Gastrocnemius medialis (tissue), 4 donors: ENCODE measurements at places on chromosomes 4 and X.

DNA sequence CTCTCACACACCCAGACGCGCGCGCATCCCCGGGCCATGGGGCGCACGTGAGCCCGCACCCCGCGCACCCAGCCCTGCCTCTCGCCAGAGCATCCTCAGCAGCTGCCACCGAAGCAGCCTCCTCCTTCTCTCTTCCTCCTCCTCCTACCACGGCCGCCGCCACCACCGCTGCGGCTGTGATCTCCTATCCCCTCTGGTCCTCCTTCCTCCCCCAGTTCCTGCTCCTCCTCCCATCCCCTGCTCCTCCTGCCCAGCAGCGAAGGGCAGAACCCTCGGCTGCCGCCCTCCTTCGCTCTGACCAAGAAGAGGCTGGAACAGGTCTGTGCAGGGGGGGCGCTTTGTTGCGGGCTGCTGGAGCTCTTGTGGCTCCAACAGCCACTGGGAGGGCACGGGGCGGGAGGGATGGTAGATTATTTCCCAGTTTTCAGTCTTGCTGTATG is 148.7 kb upstream of the CHRDL1 start:
- H3K4me1 ChIP-seq = no peaks in the 10 kb centered on the region
- H3K27ac ChIP-seq = no peak overlapping the region

- H3K27me3 ChIP-seq = no peaks in the 10 kb centered on the region
- H3K4me3 ChIP-seq = no peak overlapping the region
- no peaks in the 10 kb centered on the region for H3K4me1 ChIP-seq
- DNase-seq = no peak
- H3K27ac ChIP-seq = no peak overlapping the region
- no peaks in the 10 kb centered on the region for H3K36me3 ChIP-seq
Measured at GRCh38 chr4:151930372-151930771, 169.6 kb upstream of the GATB start.

- H3K36me3 ChIP-seq = no peaks in the 10 kb centered on the region
- no peaks in the 10 kb centered on the region for H3K4me1 ChIP-seq
- H3K27ac ChIP-seq = no peak overlapping the region
- DNase-seq = no peak
Measured at GRCh38 chr4:122775987-122776836, 43.7 kb downstream of the BBS12 start.

GRCh38 chr4:763922-764321 is 58.3 kb downstream of the PCGF3 start:
- no peaks in the 10 kb centered on the region for H3K36me3 ChIP-seq
- no peaks in the 10 kb centered on the region for H3K27me3 ChIP-seq
- H3K27ac ChIP-seq = no peak overlapping the region
- no peak for DNase-seq
- no peak overlapping the region for H3K4me3 ChIP-seq
- no peaks in the 10 kb centered on the region for H3K4me1 ChIP-seq

- no peaks in the 10 kb centered on the region for H3K36me3 ChIP-seq
- H3K4me1 ChIP-seq = no peaks in the 10 kb centered on the region
- no peak overlapping the region for H3K4me3 ChIP-seq
- DNase-seq = no peak
Measured at GRCh38 chr4:126213996-126214395, 899.2 kb downstream of the FAT4 start.
